ENCODE measurements at places on chromosomes 16 and 17.

GRCh38 chr17:58307468-58308172 lies 21.0 kb downstream of the TSPOAP1 start:
- DNase-seq = no peak

DNA sequence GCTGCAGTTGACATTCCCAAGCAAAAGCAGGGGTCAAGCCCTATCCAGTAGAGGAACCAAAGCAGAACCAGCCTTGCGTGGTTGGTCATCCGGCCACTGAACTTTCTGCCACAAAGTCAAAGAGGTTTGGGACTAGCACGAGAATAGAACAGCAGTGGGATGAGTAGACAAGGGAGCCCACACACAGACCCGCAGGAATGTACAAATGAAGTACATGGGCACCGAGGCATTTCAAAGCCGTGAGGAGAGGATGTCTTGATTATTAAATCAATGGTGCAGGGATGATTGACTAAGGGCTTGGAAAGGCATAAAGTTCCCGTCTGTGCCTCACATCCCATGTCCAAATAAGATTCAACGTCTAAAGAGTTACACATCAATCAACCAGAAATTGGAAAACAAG lies 81.8 kb upstream of the TBC1D3K start:
- DNase-seq = no peak

DNA sequence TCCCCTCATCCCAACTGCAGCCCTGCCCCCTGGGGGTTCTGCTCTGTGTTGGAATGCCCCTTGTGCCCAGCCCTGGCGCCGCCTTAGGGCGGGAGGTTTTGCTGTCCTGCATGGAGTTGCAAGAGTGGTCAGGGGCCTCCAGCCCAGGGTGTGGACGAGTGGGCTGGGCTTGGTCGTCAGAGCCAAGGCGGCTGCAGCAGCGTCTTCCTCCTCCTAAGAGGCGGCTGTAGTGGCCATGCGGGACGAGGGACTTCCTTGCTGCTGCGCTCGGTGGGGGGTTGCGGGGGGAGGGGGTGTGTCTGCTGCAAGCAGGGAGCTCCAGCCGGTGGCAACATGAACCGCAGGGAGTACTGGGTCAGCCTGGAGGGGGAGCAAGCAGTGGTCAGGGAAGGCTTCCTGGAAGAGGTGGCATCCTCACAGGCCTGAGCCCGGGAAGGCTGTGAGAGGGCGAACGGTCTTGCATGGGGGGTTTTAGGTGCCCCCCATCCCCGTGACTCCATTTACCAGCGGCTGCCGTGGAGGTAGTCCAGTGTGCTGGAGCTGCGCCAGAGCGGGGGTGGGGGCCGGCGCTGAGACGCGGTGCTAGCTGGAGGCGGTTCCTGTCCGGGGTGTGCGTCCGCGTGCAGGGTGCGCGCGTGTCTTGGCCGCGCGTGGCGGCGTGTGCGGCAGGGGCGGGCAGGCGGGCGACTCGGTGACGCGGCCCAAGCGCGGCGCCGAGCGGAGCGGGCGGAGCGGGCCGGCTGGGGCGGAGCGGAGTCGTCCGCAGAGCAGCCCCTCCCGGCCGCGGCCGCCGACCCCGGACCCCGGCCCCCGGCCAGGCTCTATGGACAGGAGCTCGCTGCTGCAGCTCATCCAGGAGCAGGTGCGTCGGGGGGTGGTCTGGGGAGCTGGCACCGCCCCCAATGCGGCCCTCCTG lies at the start of gene RHBDL1:
TSS of gene RHBDL1 (plus strand) at position 704 of the 916 bp plus-strand sequence. CDS start at position 824, 120 bp downstream.
- no peak for DNase-seq

DNA sequence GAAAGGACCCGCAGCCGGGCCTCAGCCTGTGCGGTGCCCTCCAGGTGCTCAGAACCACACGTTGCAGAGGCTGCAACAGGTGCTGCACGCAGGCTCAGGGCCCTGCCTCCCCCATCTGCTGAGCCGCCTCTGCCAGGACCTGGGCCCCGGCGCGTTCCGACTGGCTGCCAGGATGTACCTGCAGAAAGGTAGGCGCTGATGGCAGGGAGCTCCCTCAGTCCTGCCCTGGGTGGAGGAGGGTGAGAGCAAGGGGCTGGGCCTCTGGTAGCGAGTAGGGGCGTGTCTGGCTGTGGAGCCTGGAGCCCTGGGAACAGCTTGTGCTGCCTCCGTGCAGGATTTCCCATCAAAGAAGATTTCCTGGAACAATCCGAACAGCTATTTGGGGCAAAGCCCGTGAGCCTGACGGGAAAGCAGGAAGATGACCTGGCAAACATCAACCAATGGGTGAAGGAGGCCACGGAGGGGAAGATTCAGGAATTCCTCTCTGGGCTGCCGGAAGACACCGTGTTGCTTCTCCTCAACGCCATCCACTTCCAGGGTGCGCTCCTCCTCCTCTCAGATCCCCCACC lies 4.4 kb downstream of the SERPINF2 start:
- DNase-seq = no peak
